ENCODE measurements at places on chromosomes 7 and 10.
A peak's percentile ranks its signal among the peaks of the same experiment; 100 is the strongest.

DNA sequence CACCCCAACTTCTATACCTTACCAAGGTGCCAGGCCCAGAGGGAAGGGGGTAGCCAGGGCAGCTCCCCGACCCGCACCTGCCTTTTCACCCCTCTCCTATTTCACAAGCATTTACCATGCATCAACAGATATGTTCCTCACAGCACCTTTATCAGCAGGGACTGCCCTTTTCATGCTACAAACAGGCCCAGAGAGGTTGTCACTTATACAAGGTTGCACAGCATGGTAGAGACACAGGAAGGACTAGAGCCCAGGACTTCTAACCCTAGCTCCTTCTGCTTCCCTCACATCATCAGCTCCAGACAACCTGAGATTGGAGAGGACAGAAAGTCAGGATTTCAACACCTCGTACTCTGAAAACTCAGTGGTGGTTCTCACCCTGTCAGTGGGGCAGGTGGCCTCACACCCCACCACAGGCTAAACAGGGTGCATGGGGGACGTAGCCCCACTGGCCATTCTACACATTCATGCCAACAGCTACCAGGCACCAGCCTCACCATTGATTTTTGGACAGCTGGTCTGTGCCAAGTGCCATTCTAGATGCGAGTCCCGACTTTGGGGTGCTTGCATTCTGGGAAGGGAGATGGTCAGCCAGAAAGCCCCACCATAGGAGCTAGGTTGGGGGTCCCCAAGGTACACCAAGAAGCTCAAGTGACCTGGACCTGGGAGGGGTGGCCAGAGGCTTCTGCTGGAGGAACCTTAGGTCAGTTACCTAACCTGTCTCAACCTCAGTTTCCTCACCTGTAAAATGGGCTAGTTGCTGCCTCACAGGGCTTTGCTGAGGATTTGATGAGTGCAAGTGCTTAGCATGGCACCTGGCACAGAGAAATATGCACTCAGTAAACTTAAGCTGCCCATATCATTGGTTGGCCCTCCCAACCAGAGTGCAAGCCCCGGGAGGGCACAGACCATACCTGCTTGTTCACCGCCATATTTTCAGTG, 38.4 kb downstream of the CHST3 start:
- DNase-seq: no peak

DNA sequence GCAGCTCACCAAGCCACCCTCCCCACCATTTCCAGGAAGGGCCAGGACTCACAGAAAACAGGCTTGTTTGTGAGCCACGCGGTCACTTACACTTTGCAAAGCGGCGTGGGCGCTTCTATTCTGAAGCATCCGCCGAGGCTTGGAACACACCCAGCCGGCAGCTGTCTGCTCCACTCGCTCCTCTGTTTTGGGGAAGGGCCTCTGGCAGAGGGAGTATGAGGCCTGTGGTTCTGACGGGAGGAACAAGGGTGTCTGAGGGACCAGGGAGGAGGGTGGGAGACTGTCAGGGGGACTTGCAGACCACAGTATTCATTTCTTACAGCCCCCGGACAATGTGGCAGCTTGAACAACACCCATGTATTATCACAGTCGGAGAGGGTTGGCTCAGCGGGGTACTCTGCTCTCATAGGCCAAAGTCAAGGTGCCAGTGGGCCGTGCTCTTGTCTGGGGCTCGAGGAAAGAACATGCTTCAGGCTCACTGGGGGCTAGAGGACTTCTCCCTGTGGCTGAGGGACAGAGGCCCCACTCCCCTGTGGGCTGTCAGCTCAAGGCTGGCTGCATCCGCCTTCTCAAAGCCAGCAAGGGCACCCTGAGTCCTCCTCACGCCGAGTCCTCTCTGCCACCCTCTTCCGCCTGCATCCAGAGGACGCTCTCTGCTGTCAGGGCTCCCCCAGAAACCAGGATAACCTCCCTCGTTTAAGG, 60.4 kb upstream of the FAM20C start:
- no peak for DNase-seq

DNA sequence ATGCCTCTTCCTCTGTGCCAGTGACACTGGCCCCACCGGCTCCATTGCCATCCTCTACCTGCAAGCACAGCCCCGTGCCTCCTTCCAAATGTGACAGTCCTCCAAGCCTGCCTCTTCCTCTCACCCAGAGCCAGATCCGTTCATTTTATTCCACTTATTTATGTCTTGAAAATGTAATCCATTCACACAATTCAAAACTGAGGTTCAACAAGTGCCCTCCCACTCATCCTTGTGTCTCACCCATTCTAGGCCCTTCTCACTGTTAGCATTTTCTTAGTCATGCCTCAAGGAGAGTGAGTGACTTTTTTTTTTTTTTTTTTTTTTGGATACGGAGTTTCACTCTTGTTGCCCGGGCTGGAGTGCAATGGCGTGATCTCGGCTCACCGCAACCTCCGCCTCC, 41.7 kb downstream of the FKBP6 start:
- DNase-seq: no peak

GRCh38 chr7:146991596-146991995, 875.0 kb downstream of the CNTNAP2 start:
- DNase-seq: no peak

- DNase-seq: no peak
These were observed 68.1 kb downstream of the LYZL1 start for GRCh38 chr10:29356931-29357330.

DNA sequence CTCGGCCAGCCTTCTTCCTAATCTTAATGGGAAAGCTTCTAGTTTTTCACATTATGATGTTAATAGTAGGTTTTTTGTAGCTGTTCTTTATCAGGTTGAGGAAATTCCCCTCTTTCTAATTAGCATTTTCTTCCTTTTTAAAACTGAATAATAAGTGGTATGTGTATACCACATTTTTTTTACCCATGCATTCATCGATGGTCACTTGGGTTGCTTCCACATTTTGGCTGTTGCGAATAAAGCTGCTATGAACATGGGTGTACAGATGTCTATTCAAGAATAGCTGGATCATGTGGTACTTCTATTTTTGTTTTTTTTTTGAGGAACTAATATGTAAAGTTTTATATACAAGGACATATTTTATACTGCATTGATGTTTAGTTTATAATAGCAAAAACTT, 44.3 kb downstream of the NRF1 start:
- no peak for DNase-seq

- peak; percentile 13 for DNase-seq
These were observed 303.1 kb downstream of the ADARB2 start for GRCh38 chr10:1434202-1434601.

- DNase-seq: no peak
These were observed 178.6 kb upstream of the LRGUK start for GRCh38 chr7:133948588-133948987.

- DNase-seq: no peak
These were observed 101.1 kb downstream of the ANKRD30A start for GRCh38 chr10:37226524-37226923.

DNA sequence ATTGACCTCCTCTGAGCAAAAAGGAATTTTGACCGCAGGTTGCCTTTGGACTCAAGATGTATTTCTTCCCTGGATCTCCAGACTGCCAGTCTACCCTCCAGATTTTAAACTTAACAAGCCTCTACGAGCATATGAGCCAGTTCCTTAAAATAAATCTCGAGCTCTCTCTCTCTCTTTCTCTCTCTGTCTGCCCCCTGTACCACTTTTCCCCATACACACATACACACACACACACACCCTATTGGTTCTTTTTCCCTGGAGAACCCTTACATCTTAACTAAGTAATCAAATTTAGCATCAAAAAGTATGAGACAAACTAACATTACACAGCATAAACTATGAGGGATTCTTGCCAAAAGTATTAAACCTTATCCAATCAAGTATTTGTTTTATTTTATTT, 11.4 kb downstream of the BCAP29 start:
- DNase-seq: no peak

GRCh38 chr7:132337450-132338080, 238.7 kb downstream of the PLXNA4 start:
- DNase-seq: no peak

- no peak for DNase-seq
These were observed 2.4 kb downstream of the ASL start for GRCh38 chr7:66078067-66078466.

- DNase-seq: no peak
These were observed 144.3 kb downstream of the FZD1 start for GRCh38 chr7:91408388-91409154.

DNA sequence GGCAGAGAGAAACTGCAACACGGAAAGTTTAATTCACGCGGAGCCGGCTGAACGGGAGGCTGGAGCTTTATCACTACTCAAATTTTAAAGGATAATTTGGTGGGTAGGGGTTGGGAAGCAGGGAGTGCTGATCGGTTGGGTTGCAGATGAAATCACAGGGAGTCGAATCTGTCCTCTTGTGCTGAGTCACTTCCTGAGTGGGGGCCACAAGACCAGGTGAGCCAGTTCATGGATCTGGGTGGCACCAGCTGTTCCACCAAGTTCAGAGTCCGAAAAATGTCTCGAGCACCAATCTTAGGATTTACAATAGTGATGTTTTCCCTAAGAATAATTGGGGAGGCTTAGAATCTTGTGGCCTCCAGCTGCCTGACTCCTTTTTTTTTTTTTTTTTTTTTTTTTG, 3.6 kb upstream of the PRAP1 start:
- no peak for DNase-seq

DNA sequence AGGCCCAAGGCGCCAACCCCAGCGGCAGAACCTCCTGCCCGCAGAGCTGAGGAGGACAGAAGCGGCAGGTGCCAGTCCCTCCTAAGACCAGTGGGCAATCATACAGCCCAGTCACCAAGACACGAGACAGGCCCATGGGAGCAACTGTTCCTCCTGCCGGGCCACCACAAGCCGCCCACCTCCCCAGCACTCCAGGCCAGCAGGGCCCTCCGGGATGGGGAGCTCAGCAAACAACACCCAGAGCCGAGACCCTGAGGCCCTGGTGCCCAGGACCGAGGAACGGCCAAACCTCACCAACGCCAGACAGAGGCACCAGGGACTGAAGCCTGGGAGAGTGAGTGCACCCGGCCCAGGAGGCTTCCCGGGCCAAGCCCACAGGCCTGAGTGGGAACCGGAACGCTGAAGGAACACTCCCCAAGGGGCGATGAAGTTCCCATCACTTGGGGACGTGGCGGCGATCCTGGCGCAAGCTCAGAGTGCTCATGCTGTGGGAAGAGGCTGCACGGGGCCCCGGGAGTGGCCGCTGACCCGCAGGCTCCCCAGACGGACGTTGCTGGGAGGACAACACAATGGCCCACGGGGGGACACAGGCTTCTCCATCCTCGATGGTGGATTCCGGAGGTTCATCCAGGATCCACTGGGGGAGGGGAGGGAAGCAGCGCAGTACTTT, 35.1 kb downstream of the GPER1 start:
- no peak for DNase-seq

DNA sequence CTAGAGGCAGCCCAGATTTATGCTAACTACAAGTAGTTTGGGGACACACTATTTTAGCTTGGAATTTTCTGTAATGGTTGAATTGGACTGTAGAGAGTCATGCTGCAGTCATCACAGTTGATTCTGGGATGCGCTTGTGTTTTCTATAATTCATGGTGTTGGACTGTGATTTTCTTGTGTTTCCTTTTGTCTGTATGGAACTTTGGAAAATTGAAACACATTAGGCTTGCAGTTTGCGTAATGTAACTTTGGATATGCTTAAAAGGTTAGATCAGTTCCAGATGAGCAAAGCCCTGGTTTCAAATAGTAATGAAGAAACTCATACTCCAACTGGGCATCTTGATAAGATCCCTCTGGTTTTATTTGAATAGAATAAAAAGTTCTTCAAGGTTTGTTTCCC, 502.2 kb downstream of the ARL4A start:
- no peak for DNase-seq

DNA sequence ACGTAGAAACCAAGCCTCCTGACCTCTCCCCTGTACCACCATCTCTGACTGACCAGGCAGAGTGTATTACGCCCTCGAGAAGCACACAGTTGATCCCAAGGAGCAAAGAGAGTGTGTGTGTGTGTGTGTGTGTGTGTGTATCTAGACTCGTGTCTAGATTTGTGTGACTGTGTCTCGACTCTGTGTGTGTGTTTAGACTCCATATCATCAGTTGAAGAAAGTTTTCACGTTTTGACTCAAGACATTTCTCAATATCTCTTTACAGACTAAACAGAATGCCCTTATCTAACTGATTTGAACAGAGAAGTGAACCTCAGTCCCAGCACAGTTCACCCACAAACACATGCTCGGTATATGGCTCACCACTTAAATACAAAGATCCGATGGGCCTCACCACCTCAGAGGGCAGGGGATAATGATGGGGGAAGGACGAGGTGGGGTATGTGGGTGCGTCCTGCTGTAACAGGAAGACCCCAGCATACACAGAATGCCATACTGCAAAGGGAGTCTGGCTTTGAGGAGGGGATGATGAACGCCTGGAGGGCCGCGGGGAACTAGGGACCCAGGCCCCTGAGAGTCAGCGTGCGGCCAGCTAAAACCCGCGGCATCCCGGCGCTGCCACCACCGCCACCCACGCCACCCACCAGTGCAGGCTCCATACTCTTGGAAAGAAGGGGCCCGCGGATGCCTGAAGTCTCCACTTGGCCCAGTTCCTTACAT, 780 bp downstream of the ALDH18A1 start:
- no peak for DNase-seq

- no peak for DNase-seq
These were observed 13.7 kb downstream of the CPED1 start for GRCh38 chr7:121002048-121002756.

- DNase-seq: peak; percentile 91
These were observed 6.7 kb upstream of the FAM180A start for GRCh38 chr7:135755351-135755753.

GRCh38 chr7:25075459-25075858, 49.6 kb downstream of the CYCS start:
- no peak for DNase-seq

- no peak for DNase-seq
These were observed 45.4 kb downstream of the NT5C2 start for GRCh38 chr10:103147645-103148044.

DNA sequence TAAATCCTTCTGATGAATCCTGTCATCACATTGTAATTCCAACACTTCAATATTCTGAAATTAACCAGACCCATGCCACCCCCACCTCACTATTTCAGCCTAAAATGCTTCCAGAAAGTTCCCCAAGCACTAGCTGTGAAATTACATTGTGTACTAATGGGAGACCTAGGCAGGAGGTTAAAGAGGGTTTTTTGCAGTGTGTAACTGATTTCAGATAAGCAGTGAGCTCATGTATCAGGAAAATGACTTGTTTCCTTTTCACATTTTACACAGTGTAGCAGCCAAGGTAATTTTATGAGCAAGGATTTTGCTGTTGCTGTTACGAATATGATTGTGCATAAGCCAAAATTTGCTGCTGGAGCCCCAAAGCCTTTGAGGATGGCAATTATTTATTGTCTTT, 129.0 kb downstream of the INHBA start:
- DNase-seq: no peak

GRCh38 chr7:82019551-82020475, 250.0 kb upstream of the HGF start:
- DNase-seq: no peak

- no peak for DNase-seq
These were observed 367.8 kb upstream of the GALNT17 start for GRCh38 chr7:70763961-70764691.

DNA sequence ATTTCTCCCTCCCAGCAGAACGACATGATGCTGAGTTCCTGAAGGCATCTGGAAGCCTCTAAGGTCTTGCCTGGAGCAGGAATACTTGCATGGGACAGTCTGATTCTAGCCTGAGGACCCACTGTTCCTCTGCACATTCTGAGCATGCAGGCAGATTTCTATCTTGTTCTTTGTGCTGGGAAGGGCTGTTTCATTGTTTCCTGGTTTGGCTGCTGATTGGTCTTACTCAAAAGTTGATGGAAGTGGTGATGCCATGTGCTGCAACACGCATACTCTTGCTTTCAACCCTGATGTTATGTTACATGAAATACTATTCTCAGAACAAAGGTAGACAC, 307.0 kb downstream of the GATA3 start:
- DNase-seq: no peak

GRCh38 chr7:91941450-91941849, 788 bp downstream of the AKAP9 start:
- no peak for DNase-seq
